Fibroblast of the aortic adventitia (primary cell): ENCODE measurements at places on chromosomes 2 and 18.

DNA sequence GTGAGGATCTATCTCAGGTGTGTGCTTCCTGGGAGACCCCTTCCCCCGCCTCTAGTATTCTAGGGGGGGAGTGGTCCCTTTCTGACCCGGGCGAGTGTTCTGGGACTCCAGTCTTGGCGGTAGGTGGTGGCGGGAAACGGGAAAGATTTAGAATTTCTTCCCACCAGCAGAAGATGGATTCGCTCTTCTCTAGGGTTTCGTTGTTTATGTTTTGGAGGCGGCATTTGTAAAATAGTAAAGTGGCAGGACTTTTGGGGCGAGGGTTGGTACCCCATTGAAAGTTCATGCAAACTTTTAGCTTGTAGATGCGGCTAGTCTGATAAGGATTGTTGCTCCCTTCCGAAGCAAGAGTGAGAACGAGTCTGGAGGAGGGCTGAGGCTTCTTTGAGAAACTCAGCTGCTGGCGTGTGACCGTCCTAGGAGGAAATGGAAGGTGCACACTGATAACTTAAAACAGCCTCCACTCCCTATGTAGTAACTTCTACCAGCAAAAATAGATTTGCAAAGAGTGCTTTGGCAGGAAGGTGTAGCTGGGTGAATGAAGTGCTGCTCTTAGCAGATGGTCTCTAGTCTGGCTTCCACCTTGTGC is 412 bp downstream of the GPD2 start:
- peak; percentile 39 for DNase-seq

DNA sequence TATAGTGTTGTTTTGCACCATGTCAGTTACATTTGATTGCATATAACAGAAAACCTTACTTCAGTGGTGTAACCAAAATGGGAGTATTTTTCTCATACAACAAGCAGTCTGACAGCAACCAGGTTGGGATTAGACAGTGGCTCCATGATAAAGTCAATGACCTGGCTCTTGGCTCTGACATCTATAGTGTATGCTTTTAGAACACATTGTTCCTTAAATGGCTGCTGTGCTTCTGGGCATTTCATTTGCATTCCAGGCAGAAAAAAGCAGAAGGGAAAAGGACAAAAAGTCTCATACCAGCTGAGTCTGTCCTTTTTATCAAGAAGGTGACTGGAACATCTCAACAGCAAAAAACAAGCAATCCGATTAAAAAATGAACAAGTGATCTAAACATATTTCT is 10.2 kb downstream of the MERTK start:
- no peak for DNase-seq

DNA sequence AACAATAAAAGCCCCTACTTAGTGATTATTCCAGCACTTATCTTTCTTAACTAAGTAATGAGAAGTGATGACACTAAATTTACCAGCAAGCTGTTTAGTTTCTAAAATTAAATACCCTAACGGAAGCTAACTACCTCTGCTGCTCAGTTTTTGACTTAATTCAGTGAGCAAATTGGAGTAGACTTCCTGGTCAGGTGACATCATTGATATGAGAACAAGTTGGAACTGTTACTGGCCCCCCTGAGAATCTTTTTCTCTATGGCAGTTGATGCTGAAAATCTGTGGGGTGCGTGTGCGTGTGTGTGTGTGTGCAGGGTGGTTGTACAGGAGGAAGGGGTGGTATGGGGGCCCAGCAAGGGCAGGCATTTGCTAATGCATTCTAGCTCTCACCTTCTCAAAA is 35.5 kb upstream of the BMP10 start:
- DNase-seq: no peak

GRCh38 chr18:506264-506663 is 5.8 kb upstream of the COLEC12 start:
- DNase-seq: peak; percentile 28

GRCh38 chr2:102724016-102724490 is 37.8 kb upstream of the TMEM182 start:
- DNase-seq: no peak

GRCh38 chr2:144738749-144739148 is 218.8 kb upstream of the ZEB2 start:
- no peak for DNase-seq

DNA sequence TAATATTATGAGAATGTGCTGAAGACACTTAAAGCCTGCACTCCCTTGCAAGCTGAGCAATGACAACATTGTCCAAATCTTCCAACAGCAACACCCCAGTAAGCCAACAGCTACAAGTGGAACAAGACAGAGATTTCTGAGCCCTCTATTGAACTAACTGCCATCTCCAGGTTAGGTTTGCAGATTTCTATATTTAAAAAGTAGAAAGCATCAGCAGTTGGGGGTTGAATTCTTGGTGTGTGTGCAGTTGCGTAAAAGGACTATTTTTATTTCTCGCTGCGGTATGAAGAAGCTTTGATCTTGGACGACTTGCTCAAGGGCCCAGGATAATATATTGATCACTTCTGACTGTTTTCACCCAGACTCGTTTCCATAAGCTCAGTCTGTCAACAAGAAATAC is 106.2 kb upstream of the ZFP36L2 start:
- DNase-seq: no peak

DNA sequence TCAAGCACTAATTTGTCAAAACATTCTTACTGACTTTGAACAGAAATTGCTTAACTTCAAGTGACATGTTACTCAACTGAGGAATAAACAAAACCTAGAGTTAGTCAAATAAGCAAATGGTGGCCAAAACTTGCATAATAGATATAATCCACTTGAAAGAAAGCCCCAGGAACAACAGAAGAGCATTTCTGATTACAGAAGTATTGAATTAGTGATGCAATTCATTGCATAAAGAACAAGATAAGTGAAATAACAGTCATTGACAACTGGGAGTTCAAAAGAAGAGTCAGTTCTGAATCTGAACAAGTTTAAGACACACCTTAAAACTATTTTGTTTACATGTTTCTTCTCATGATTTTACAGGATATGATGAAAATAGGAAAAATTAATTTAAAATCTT is 30.8 kb downstream of the COBLL1 start:
- DNase-seq: peak; percentile 59

- DNase-seq: no peak
Measured at GRCh38 chr18:78169174-78169864, 810.3 kb upstream of the SALL3 start.

DNA sequence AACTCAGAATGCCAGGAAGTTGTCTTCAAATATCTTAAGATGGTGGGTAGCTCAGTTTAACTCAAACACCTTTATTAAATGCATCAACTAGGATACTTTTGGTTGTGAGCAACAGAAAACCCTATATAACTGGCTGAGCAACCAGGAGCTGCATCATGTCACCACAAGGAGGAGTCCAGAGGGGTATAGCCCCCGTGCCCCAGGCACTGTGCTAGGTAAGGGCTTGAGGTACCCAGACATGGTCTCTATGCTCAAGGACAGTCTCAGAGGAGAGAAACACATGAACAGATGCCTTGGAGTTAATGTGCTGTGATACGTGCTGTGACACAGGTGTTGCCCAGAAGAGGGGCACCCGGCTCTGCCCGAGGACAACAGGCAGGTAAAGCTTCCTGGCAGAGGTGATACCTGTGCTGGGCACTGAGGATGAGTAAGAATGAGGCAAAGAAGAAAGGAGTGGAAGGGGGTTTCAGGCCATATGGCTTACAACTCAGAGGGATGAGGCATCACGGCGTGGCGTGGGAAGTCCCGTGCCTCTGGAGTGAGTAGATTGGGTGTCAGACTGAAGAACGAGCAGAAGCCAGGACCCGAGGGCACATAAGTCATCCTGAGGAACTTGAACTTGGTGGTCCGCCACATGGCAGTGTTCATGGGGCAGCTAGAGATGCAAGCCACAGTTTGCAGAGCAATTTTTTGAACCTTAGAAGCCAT is 32.0 kb upstream of the CAB39 start:
- peak; percentile 13 for DNase-seq
